ENCODE measurements at places on chromosomes 6 and 20.

- no peak overlapping the region for H3K27ac ChIP-seq
- no peaks in the 10 kb centered on the region for H3K36me3 ChIP-seq
- H3K27me3 ChIP-seq = no peaks in the 10 kb centered on the region
- H3K4me1 ChIP-seq = peaks cover 46% of the 10 kb centered on the region
- H3K4me3 ChIP-seq = no peak overlapping the region
- DNase-seq = no peak
Measured at GRCh38 chr6:156919814-156920369, 142.7 kb downstream of the ARID1B start.

DNA sequence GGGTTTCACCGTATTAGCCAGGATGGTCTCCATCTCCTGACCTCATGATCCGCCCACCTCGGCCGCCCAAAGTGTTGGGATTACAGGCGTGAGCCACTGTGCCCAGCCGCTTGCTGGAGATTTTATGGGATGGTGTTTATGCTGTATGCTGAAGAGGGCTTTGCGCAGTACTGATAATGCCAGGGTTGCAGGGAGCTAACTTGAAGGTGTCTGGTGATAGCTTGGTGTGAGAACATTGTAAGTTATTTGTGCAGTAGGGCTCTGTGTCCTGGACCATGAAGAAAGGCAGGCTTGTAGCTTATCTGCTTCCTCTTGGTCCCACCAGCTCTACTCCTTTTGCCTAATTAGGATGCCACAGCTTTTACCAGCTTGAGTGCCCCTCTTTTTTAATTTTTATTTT lies 157.0 kb upstream of the DTNBP1 start:
- no peak overlapping the region for H3K4me3 ChIP-seq
- DNase-seq = no peak
- no peaks in the 10 kb centered on the region for H3K27me3 ChIP-seq
- no peak overlapping the region for H3K27ac ChIP-seq
- no peaks in the 10 kb centered on the region for H3K4me1 ChIP-seq
- H3K36me3 ChIP-seq = no peaks in the 10 kb centered on the region

GRCh38 chr6:42448927-42449659 lies 2.6 kb downstream of the TRERF1 start:
- H3K27me3 ChIP-seq = no peaks in the 10 kb centered on the region
- peaks cover 18% of the 10 kb centered on the region for H3K4me1 ChIP-seq
- H3K36me3 ChIP-seq = no peaks in the 10 kb centered on the region

- H3K27me3 ChIP-seq = no peaks in the 10 kb centered on the region
- H3K27ac ChIP-seq = no peak overlapping the region
- DNase-seq = no peak
Measured at GRCh38 chr6:141808662-141809061, 324.1 kb upstream of the GJE1 start.

DNA sequence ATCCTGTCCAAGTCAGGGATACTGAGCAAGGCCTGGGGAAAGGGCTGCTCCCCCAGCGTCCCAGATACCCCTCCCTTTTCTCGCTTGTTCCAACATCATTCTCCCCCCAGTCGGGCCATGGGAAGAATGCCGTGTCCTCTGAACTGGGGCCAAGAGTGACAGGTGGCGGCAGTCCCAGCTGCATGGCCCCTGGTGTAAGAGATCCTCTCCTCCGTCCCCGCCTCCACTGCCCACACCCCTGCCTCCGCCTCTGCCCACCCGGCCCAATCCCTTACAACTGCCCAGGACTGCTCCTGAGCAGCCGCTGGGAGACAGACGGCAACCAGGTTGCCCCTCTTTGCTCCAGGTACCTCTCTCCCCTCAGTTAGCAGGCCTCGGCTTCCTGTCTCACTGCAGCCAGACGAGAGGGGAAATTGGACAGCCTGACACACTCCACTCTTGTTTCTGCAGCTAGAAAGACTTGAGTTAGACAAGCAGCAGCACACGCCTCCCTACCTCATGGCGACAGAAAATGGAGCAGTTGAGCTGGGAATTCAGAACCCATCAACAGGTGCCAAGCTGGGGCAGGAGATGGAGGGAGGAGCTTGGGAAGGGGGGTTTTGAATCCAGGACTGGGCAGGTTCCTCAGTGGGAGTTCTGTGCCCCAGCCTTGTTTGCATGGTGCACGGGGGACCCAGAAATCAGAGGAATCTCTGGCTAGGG lies at the start of gene MYLK2:
MYLK2 (plus strand) TSS at position 274 of the 702 bp plus-strand sequence; CDS start at position 499, 225 bp downstream.
- DNase-seq = no peak
- H3K27me3 ChIP-seq = no peaks in the 10 kb centered on the region
- no peak within 1 kb of the TSS for H3K27ac ChIP-seq
- H3K4me3 ChIP-seq = no peak within 1 kb of the TSS
- no peaks in the 10 kb centered on the region for H3K36me3 ChIP-seq

DNA sequence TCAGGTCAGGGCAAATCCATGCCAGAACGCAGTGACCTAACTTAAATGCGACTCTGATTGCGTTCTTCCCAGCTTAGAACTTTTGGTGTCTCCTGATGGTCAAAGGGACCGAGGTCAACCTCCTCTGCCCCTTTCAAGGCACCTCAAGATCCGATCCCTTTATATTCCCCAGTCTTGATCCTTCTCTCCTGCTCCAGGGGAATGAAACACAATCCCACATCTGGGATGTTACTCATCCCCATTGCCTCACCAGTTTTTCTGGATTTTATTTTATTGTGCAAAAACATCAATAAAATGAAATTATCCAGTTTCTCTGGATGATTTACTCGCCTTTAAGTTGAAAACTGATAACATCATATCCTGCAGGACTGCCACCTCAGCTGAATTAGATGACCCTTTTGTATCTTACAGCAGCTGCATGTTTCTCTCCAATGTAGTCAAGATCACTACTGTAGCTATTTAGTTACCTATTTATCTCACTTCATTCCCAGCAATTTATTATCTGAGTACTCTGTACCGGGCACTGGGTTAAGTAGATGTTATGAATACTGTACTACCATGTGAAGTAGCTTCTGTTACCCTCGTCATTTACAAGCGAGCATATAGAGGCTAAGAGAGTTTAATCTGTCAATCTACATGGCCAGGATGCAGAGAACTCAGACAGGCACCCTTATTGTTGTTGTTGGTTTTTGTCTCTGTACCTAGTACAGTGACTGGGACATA lies 44.0 kb downstream of the IRAK1BP1 start:
- no peaks in the 10 kb centered on the region for H3K27me3 ChIP-seq
- peaks cover 34% of the 10 kb centered on the region for H3K4me1 ChIP-seq
- H3K36me3 ChIP-seq = no peaks in the 10 kb centered on the region
